ENCODE measurements at places on chromosomes 12 and 14. TPM values are rescaled to one million over a fixed set of nuclear protein-coding genes. Genes with fewer than 3 reads are reported as not detected.

Gene RDH12
- total RNA-seq: not detected

- DNase-seq: no peak
Observed at GRCh38 chr12:116000252-116000651, 277.2 kb downstream of the MED13L start.

Gene DBX2
- total RNA-seq: not detected

Gene RASSF9
- 1.4 TPM for total RNA-seq

DNA sequence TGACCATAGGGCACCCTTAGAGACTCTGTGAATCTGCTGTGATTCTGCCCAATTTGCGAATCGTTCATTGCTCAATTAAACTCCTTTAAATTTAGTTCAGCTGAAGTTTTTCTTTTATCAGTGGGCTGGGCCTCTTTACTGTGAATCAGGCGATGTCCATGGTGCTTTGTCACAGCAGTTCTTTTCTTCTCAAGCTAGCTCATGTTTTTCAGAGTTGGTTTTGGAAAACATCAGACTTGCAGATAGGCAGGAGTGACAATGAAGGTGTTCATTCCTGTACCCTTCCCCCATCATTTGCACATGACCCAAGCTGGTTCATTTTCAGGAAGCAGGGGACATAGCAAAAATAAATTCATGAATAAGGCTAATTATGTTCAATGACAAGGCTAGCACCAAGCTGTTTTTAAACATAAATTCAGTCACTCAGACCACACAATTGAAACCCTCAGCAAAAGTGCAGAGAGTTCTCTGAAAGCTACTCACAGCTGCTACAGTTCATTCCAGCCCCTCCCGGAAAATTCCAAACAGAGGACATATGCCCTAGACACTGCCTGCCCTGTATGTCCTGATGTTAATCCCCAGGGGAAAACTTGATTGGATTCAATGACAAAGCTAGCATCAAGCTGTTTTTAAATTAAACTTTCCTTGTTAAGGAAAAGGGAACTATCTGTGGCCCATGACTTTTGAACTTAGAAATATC, 383.3 kb downstream of the C12orf75 start:
- DNase-seq: no peak

DNA sequence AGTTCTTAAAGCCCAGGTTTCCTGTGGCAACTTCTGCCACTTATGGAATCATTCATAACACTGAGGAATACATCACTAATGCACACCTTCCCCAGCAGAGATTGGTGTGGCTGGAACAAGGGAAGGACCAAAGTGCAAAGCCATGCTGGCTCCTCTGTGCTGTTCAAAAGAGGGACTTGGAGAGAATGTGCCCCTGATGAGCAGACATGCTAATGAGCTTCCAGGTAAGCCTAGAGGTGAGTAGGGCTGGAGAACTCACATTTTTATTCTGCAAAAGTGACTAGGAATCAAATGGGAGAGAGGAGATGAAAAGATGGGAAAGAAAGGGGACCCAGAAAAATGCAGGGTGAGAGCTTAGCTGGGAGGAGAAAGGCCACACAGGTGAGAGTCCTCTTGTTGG, 289.7 kb downstream of the TTC8 start:
- no peak for DNase-seq

Data from upper lobe of left lung (tissue), 6 donors.